ENCODE measurements at places on chromosomes 11 and 22. TPM values are rescaled to one million over a fixed set of nuclear protein-coding genes. Genes with fewer than 3 reads are reported as not detected.

DNA sequence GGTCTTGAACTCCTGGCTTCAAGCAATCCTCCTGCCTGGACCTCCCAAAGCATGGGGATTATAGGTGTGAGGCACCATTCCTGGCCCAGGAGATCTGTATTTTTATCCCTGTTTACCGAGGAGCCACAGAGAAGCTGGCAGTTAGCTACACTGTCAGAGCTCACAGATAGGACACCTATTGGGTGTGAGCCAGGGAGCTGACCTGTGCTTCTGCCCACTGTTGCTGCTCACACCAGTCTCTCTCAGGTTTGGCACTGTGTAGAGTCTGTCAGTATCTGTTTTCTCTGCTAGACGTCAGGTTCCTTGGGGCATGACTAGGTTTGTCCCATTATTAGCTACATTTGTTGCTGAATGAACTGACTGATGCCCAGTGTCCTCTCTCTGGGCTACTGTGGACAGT, 17.5 kb downstream of the PPP6R2 start:
- no peak for DNase-seq

DNA sequence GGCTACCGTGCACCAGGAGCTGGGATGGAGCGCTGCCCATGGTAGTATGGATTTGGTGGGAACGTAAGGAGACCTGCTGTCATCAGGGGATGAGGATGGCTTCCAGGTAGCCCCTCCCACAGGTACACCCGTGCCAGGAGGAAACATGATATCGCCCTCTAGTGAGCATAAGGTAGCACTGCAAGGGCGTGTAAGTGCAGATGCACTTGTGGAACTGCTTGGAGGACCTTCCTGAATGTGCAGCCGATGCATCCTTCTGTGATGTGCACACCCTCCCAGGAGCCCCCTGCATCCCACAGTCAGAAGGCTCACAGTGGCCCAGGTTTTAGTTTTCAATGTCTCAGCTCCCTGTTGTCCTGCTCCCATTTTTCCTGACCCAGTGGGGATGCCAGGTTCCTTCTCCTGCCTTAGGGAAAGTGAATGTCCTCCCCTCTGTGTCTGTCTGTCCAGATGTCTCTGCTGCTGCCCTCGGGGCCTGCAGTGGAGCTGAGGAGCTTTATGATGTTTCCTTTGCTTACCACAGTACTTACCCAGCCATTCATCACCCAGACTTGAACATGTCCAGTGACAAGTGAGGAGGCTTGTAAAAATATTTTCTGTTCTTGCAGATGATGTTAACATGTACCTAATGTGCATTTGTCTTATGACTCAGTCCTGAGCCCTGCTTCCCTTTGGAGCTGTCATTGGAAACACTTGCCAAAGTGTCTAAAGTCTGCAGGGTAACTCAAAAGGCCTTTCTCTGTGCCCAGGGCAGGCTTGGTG, 49.2 kb downstream of the DBX1 start:
- peak; percentile 98 for DNase-seq

DNA sequence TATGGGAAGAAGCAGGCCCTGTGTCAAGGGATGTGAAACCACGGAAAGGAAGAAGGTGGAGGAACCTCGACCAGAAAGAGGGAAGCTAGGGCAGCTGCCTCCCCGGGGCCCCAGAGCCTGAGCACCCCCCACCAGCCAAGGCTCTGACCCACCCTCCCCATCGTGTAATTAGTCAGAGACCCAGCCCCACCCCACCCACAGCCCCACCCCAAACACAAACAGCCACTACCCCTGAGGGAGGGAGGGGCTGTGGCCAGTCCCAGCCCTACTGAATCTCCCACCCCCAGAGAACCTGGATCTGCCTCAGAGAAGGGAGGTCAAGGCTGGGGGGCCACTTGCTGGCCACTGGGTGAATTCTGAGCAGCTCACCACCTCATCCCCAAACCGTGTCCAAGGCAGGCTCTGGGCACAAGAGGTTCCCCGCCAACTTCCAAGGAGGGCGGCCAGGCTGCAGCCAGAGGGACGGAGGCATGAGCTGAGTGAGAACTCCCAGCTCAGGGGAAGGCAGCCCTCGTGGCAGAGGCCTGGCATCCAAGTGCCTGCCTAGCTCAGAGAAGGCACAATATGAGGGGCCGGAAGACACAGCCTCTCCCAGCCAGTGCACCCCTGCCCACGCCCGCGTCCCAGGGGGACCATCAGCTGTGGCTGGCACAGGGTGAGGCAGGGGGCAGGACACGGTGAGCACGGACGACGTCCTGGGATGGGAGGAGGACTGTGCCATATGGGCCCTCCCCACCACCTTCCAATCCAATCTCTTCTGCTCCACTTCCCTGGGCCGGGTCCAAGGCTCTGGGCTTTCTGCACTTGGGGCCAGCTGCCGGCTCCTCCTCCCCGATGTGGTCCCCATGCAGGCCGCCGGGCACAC, 2.7 kb downstream of the PLXNB2 start:
- peak; percentile 41 for DNase-seq

DNA sequence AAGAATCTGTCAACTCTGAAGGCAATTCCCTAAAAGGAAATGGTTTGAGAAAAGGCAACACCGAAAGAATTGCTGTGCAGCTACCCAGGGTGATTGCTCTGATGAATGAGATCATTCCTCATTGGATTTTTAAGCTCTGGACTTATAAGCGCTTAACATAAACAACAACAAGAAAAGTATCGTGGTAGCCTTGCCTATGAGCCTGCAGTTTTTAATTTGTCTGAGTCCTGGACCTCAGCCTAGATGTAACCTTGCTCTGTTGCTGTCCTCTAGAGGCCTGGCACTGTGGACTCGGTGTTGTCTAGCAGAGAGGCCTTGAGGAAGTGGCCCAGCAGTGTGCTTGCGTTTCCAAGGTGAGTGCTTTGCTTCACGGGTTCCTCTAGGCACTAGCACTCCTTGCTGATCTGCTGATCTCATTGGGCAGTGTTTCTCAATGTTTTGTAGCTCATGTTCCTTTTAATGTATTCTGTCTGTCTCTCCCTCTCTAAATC, 20.4 kb downstream of the CCDC81 start:
- DNase-seq: peak; percentile 33

DNA sequence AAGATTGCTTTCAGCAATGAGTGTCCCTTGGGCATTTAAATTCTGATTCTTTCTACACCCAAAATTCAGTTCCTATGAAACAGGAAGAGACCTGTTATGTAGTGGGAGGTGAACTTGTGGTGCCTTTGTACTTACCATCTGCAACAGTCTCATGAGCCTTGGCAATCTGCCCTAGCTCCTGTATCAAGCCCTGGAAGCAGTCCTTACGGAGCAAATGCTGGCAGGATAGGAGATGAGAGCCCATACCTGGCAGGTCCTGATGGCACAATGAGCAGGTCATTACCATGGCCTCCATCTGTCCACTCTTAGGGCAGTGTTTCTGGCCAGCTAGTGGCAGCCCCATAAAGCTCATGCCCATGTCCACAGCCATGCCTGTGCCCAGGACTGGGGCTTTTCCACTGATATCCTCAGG, 10.8 kb downstream of the TRIM66 start:
- peak; percentile 85 for DNase-seq

DNA sequence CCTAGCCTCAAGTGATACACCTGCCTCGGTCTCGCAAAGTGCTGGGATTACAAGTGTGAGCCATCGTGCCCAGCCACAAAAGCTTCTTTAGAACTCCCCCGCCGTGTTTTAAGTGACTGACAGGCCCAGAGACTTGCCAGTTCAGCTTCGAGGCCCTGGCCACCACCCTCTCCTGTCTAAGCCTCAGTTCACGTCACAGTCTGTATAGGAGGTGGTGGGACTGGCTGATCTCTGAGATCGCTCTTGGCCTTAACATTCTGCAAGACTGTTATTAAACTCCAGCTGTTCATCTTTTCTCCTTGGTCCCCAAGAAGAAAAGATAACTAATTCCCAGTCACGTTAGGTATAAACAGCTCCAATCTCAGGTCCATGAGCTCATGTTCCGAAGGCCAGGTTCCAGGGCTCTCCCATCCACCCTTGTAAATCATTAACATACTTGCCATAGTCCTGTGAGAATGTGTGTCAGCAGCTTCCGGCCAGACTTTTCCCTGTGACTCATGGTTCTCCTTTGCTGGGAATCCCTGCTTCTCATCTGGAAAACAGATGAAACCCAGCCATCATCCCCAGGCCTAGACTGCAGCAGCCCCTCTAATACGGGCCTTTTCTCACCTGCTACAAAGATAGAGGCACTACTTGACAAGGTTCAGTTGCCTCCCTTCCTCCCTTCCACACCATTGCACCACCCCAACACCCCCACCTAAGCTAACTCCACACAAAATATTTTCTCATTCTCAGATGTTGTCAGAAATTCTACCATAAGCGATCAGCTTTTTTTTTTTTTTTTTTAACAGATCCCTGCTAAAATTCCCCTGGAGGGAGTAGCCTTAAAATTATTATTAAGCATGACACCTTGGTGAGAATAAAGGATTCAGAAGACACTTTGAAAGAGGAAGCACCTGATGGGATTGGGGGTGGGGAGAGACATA, 5.6 kb upstream of the KIAA0930 start:
- DNase-seq: peak; percentile 98

The OR4D9 gene
- total RNA-seq: not detected

The DEFB131B gene
- total RNA-seq: not detected

The PIWIL4 gene
- total RNA-seq: 0.75 TPM

All from astrocyte (in vitro differentiated cells and primary cell).